ENCODE measurements at places on chromosomes 16 and 17. TPM values are rescaled to one million over a fixed set of nuclear protein-coding genes. Genes with fewer than 3 reads are reported as not detected.

The ENPP7 gene
- not detected for total RNA-seq

The CSF3 gene
- 10.2 TPM for total RNA-seq

The MMP25 gene
- under 0.01 TPM for total RNA-seq

The C16orf54 gene
- total RNA-seq = not detected

The TBC1D3B gene
- 0.37 TPM for total RNA-seq

The ATP2A1 gene
- total RNA-seq = 0.20 TPM

The SGCA gene
- total RNA-seq = not detected

The CREBBP gene
- total RNA-seq = 31.9 TPM

The MT1M gene
- total RNA-seq = 24.6 TPM

The PIPOX gene
- total RNA-seq = 1.5 TPM

The CSH1 gene
- not detected for total RNA-seq

The KIF18B gene
- total RNA-seq = 13.5 TPM

The RAB26 gene
- 0.20 TPM for total RNA-seq

The ANKRD40CL gene
- total RNA-seq = not detected

The XAF1 gene
- total RNA-seq = 12.1 TPM

The TBC1D3D gene
- total RNA-seq = 0.59 TPM

The CFDP1 gene
- 37.7 TPM for total RNA-seq

The BBS2 gene
- total RNA-seq = 34.6 TPM

The RTN4RL1 gene
- total RNA-seq = 0.20 TPM

The SLC47A2 gene
- not detected for total RNA-seq

The TSR1 gene
- 59.9 TPM for total RNA-seq

The PDK2 gene
- 26.1 TPM for total RNA-seq

The LGALS9C gene
- total RNA-seq = not detected

The ACE gene
- total RNA-seq = 61.7 TPM

The CD300LB gene
- total RNA-seq = not detected

The PRSS21 gene
- 0.59 TPM for total RNA-seq

The VASN gene
- 170 TPM for total RNA-seq

The CD79B gene
- not detected for total RNA-seq

The BIRC5 gene
- total RNA-seq = 62.5 TPM

The PLEKHH3 gene
- total RNA-seq = 12.9 TPM

The CCL8 gene
- not detected for total RNA-seq

The PRSS33 gene
- not detected for total RNA-seq

The TAOK2 gene
- total RNA-seq = 42.2 TPM

The NEURL4 gene
- total RNA-seq = 14.7 TPM

The KRT25 gene
- total RNA-seq = not detected

The ZFPM1 gene
- total RNA-seq = 2.2 TPM

The C16orf92 gene
- not detected for total RNA-seq

The KRT40 gene
- total RNA-seq = not detected

The TP53I13 gene
- 33.4 TPM for total RNA-seq

The KIFC3 gene
- 14.7 TPM for total RNA-seq

The SLC16A13 gene
- 0.39 TPM for total RNA-seq

The TBX2 gene
- 22.0 TPM for total RNA-seq

The CAVIN1 gene
- total RNA-seq = 515 TPM

Measured in subcutaneous preadipocyte (primary cell).